Activated naive CD4-positive, alpha-beta T cell treated with anti-CD3 and anti-CD28 coated beads for 36 hours (primary cell): ENCODE measurements at places on chromosomes 2 and 18.

DNA sequence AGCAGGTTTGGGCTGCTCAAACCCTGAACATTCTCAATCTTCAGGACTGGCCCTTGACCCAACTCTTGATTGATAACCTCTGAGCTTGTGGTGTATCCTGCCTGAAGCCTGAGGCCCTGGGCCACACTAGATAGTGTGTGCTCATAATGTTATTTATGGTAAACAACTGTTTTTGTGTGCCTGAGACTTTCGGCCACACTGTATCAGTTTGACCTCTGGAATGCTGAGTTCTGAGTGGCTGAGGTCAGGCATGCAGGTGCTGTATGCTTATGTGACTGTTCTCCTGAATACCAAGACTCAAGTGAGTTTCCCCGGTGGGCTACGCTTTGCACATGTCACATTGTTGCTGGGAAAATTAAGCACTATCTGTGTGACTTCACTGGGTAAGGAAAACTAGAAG, 82.2 kb upstream of the RMP24 start:
- no peak for DNase-seq

- DNase-seq = no peak
These were observed 116.8 kb upstream of the SERPINE2 start for GRCh38 chr2:224155896-224156295.

DNA sequence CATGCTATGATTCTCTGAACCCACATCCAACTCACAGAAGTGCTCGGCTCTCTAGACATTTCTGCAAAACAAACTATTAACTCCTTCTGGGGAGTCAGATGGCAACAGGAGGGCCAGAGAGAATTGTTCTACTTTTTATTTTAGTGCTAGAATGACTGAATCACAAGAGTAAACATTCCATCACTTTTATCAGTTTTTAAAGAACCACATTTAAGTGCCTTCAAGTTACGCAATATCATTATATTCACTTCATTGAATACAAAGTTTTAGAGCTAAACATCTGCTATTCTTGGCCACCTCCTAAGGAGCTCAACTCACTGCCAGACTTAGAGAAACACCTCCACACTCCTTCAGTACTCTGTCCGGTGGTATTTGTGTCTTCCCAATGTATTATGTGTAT, 22.4 kb downstream of the B4GALT6 start:
- no peak for DNase-seq

DNA sequence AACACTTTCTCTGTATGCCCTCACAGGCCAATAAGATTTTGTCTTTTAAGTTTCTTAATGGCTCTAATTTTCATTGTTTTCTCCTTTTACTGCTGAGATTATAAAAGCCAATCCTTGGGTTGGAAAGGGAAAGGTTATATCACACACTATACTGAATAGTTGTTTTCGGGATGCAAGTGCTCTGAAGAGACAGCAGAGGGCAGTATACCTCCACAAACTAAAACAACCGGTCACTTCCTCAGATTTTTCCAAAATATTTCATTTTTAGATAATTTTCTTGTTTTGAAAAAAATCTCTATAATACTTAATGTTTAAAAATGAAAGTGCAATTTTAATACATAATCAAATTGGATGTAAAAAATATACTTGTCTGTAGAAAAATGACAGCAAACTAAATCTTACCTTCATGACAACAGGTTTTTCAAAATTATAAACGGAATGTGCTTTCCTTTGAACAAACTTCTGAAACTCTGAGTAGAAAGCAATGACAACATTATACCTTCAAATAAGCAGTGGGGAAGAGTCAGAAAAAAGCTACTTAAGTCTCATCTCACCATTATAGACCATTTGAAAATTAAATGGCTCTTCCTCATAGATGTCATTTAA, 82.7 kb downstream of the ORC4 start:
- no peak for DNase-seq

GRCh38 chr2:191885098-191885497, 38.2 kb upstream of the CAVIN2 start:
- DNase-seq = no peak

DNA sequence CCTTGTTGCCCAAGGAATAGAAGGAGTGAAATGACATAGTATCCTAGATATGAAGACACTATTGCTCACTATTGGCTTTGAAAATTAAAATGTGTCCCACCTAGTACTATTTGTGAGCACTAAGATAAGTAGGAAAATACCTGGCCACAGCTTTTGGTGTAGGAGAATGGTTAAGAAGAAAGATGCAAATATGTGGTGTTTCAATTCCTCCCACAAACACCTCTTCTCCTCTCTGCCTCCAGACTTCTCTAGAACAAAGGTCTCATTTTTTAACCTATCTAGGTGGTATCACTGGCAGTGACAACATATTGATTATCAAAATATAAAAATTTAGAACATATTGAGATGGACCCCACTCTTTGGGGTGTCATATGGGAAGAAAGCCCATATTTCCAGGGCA, 929.9 kb upstream of the FANCL start:
- DNase-seq = no peak
